Inflammatory macrophage treated with lipopolysaccharide for 1 hour (primary cell): ENCODE measurements at places on chromosomes 13 and 19.
A peak's percentile ranks its signal among the peaks of the same experiment; 100 is the strongest.

- DNase-seq = no peak
These were observed 7.5 kb downstream of the KPNA3 start for GRCh38 chr13:49784886-49785570.

GRCh38 chr13:103000157-103000556 is 66.1 kb downstream of the SLC10A2 start:
- DNase-seq = no peak

DNA sequence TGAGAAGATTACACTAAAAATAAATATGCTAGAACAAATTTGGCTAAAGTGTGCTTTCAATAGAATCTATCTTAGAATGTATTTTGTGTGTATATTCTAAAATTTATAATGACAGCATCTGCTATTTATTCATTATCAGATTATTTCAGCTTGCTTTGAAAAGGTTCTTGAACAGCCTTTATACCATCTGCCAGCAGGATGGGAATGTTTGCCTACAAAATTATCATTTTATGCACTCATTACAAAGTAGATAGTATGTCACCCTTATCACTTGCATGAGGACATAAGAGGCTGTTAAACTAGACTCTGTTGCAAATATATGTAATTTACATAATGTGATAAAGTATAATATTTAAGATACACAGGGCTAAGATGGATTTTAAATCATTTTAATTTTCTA is 1286.9 kb upstream of the PCDH20 start:
- DNase-seq = no peak

DNA sequence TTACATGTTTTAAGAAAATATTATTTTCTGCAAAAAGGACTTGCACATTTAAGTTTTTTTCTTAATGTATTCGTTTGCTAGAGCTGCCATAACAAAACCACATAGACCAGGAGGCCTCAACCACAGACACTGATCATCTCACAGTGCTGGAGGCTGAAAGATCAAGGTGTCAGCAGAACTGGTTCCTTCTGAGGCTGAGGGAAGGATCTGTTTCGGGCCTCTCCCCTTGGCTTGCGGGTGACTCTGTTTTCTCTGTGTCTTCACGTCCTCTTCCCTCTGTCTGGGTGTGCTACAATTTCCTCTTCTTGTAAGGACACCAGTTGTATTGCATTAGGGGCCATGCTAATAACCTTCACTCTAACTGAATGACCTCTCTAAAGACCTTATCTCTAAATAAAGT is 364.2 kb downstream of the IRS2 start:
- peak; percentile 29 for DNase-seq

- peak; percentile 3 for DNase-seq
These were observed 9.3 kb downstream of the SCEL start for GRCh38 chr13:77544758-77545338.

- peak; percentile 38 for DNase-seq
These were observed 8.4 kb downstream of the CLASRP start for GRCh38 chr19:45047188-45047797.

DNA sequence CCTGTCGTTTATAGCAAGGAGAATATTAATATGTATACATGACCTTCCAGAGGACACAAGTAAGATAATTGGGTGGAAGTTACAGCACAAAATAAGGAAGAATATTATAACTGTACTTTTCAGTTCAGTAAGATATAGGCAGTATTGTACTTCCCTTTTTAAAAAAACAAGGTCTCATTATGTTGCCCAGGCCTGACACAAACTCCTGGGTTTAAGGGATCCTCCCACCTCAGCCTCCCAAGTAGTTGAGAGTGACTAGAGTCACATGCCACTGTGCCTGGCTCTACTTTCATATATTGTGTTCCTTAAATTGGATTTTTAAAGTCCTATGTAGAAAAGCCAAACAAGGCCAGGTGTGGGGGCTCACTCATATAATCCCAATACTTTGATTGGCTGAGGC is 19.5 kb upstream of the MAB21L1 start:
- DNase-seq = no peak

GRCh38 chr13:112652512-112653070 is 37.2 kb upstream of the ATP11A start:
- DNase-seq = no peak

DNA sequence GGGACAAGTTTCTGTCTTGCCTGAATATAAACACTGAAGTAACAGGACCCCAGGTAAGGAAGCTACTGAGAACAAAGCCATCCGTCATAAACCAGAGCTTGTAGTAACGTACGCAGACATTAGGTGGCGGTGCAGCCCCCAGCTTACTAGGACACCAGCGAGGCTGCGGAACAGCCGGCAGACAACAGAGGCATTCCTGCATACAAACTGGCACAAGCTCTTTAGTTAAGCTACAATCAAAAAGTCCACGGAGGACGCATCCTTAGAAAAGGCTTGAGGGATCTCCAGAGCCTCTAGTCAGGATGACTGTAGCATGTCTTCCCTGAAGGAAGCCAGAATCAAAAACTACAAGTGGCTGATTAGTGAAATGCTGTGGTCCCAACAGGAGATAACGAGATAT is 26.2 kb downstream of the ZNF160 start:
- DNase-seq = peak; percentile 18

DNA sequence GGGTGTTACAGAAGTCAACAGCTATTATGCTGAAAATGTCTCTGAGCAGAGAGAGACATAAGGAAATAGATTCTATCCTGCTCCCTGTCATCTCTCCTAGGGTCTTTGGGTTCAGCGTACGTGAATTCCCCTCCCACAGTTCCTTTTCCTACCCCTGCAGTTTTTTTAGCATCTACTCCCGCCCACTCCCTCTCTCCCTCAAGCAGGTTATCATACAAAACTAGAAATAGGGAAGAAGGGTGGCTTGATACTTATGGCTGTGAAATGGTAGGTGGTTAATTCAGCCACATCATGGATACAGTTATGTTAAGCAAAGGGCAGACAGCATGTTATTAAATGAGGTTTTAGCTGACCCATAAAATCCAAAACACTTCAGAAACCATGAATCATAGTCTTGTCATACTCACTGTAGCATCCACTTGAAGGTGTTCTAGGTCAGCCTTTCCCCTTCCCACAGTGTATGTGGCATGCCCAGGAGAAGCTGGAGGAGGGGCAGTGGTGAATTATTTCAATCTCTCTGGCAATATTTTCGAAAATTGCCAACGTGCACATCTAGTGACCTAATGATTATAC is 236.8 kb upstream of the SERP2 start:
- DNase-seq = peak; percentile 78

GRCh38 chr13:101640788-101641400 is 188.4 kb downstream of the ITGBL1 start:
- DNase-seq = no peak

DNA sequence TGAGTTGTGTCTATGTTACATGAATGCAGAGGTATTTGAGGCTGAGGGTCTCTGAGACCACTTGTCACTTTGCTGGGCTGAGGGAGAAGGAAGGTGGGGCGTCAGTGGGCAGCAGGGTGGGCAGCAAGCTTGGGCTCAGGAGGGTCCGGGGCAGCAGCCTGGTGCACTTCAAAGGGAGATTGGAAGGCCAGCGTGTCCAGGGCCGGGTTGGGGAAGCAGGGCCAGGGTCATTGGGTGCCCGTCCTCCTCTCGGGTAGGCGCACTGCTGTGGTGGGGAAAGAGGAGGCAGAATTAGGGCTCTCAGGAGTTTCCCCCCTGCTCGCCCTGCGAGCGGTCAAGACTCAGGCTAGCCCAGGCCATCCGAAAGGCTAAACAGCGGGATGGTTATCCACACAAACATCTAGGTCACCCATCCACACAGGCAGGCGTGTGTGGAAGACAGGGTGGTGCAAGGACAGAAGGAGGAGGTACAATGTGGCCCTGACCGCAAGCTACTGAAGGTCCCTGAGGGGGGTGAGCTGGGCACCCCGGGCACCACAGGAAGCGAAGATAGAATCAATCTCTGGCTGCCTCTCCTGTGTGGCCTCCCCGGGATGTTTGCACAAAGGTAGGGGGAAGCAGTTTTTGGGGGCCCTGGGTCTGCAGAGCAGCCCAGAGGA is 37.7 kb downstream of the MYO9B start:
- DNase-seq = no peak

DNA sequence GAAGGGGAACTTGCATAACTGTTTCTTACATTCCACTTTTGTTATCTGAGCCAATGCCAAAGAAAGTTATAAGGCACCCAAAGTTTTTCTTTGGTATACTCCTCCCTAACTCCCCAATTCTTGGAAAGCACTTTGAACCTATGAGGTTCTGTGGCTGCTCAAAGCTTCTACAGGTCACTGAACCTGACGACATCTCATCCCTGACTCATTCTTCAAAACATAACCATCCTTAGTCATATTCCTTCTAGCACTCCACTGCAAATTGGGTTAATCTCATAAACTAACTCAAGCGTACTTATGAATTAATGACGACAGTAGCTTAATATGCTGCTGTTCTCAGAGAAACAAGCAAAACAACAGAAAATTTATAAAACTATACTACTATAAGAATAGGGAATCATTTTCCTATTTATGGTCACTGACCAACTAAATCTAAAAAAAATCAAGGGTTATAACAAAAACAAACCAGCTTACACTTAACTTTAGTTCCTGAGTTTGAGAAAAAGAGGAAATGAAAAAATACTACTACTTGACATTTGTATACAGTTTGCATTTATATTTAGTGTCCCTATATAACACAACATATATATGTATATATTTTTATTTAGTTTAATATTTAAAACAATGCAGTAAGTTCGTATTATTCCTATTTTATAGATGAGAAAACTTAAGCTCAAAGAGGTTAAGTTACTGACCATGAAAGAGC is 69.1 kb downstream of the CAB39L start:
- no peak for DNase-seq

DNA sequence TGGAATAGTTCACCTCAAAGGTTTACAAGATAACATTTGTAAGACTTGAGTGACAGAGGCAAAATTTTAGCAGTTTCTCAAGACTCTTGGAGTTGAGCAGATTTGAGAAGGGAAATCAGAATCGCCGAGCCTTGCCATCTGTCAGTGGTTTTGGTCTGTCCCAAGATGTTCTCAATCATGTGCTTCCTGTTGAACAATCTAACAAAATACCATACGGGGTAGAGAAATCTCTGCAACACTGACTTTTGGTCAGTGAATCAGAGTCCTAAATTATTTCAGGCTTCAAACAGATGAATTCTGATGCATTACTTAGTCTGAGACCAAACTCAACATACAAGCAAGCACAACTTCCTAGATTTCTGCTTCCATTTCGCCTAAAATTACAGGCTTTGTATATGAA is 3.8 kb downstream of the KCTD12 start:
- peak; percentile 86 for DNase-seq

GRCh38 chr19:13463296-13463695 is 43.0 kb downstream of the CACNA1A start:
- DNase-seq = no peak

DNA sequence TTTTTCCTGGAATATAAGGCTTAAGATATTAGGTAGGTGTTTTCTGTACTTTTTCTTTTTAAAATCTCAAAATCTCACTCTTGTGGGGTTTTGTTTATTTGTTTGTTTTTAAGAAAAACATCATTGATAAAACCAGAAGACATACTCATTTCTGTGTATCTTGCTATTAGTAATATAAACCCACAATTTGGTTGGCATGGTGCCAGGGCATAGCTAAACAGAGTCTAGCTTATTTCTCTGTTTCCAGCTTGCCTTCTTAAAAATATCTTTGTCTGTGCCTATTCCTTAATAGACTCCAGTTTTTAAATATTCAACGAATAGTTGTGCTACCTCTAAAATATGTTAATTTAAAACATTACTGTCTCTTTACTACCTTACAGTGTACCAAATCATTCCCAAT is 1121.9 kb upstream of the PCDH20 start:
- no peak for DNase-seq

DNA sequence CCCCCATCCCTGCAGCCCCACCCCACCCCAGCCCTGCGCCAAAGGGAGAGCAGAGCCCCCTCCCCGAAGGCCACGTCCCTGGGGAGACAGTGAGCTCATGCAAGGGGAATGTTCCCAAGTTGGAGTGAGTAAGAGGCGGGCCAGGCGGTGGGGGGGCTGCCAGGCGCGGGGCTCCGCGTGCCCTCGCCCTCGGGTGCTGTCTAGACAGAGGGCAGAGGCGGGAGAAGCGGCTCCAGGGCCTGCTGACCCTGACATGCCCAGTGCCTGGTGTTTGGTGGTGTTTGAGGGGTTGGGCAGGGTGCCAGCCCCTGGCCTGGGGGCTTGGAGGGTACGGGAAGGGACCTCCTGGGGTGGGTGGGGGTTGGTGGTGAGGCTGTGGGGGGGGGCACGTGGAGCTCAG is 1.0 kb downstream of the FSTL3 start:
- no peak for DNase-seq

DNA sequence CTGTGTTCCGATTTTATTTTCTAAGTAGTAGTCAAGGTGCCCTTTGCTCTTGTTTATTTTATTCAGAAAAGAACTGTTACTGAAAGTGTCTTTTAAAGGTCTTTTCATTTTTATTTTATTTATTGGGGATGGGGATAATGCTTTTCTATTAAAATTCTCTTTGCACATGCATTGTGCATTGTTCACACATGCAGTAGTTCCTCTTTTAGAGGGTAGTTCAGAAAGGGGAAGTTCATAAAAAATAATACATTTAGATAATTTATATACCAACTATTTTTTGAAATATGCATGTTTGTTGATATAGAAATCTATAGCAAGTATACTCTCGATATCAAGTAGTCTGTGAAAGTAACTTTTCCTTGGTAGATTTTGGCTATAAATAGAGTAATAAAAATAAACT is 3.5 kb downstream of the GPC5 start:
- DNase-seq = no peak
